T-helper 2 cell treated with Interferon-gamma antibody and Interleukin-4, amounts not matched to agents 5 μg/mL and 100 μg/mL, for 36 hours (primary cell): ENCODE measurements at places on chromosomes 5 and 9.

- no peak for DNase-seq
These were observed 293.0 kb downstream of the SPOCK1 start for GRCh38 chr5:137206030-137206715.

DNA sequence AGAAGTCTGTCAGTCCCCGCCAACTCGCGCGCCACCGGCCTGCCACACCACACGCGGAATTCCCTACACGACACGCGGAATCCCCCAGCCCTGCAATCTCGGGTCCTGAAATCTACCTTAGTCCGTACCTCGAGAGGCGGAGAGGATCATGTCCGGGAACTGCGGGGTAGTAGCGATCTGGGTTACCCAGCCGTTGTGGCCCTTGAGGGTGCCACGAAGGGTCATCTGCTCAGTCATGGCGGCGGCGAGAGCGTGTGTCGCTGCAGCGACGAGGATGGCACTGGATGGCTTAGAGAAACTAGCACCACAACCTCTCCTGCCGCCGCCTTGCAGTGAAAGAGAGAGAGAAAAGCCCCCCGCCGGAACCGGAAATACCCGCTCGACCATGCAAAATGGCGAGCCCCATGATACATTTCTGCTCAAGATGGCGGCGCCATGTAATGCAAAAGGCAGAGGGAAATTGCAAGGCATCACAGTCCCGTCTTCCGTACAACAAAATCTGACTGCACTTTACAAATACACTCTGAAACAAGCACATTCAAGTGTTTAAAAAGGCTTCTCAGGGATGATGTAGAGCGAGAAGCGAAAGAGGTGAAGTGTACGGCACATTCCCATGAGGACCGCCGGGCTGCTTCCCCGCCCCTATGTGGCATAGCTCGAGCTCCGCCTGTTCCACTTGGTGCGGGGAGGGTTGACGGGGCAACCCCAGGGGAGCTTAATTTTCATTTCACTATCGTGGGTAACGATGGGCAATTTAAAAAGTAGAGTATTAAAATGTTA lies at the start of gene RACK1:
RACK1 (minus strand) TSS at position 343 of the 780 bp plus-strand sequence; CDS start at position 237, 106 bp downstream.
- peak; percentile 86 for DNase-seq

DNA sequence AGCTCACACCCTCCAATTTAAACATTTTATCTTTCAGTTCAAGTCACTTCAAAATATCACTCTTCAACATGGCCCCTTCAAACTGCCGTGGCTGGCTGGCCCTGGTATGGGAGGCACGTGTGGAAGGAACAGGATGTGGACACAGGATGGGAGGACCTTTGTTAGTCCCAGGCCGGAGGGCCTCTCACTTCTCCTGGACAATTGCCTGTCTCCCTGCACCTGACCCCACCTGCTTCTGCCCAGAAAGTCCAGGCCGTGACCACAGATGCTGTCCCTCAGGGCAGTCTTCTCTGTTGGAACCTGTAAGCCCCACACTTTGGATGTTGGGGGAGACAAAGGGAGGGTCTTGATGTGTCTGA lies 19.4 kb downstream of the AMBP start:
- no peak for DNase-seq

- no peak for DNase-seq
These were observed 5.1 kb upstream of the HEXB start for GRCh38 chr5:74679966-74680365.

- DNase-seq, result no peak
These were observed 121.0 kb upstream of the TLX3 start for GRCh38 chr5:171188016-171188415.

DNA sequence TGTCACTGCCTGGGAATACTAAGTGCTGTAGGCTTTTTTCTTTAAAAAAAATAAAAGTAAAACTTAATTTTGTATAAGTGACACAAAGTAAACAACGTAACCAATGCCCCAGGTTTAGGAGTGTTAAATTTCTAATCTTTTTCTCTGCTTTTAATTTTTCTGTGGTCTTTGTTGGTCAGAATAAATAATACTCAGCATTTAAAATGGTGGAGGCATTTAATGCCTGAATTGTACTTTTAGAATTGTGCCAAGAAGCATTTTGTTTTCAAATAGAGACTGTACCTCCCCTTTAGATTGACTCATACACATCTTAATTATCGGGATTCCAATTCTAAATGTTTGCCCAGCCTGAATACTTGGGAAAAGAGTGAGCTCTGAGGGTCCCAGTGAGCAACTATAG lies 1.6 kb downstream of the DMXL1 start:
- DNase-seq, result no peak

GRCh38 chr5:79857714-79858409 lies 133.2 kb downstream of the MTX3 start:
- DNase-seq, result peak; percentile 57

DNA sequence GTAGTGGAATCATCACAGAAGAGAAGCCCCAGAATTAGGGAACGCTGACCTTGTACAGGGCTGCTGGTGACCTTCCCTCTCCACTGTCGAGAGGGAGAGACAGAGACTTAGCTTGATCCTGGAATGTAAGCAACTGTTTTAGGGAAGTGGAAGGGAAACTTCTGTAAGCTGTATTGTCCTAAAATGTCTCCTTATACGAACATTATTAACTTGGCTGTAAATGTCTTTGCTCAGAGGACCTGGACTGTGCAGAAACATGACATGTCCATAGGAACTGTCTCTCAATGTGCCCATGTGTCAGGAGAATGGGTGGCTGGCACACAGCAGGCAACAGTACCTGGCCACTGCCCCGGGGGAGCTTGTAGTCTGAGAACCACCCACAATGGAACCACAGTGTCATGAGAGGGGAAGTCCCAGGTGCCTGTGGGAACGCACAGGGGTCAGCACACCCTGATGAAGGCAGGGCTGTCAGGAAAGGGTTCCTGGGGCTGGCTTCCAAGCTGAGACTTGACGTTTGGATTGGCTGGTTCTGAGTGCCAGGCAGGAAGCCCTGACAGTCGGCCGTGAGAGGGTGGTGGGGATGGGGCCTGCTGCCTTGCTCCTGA lies 34.0 kb downstream of the DAP start:
- DNase-seq, result peak; percentile 10

GRCh38 chr9:99024959-99025358 lies 80.0 kb upstream of the TGFBR1 start:
- no peak for DNase-seq

DNA sequence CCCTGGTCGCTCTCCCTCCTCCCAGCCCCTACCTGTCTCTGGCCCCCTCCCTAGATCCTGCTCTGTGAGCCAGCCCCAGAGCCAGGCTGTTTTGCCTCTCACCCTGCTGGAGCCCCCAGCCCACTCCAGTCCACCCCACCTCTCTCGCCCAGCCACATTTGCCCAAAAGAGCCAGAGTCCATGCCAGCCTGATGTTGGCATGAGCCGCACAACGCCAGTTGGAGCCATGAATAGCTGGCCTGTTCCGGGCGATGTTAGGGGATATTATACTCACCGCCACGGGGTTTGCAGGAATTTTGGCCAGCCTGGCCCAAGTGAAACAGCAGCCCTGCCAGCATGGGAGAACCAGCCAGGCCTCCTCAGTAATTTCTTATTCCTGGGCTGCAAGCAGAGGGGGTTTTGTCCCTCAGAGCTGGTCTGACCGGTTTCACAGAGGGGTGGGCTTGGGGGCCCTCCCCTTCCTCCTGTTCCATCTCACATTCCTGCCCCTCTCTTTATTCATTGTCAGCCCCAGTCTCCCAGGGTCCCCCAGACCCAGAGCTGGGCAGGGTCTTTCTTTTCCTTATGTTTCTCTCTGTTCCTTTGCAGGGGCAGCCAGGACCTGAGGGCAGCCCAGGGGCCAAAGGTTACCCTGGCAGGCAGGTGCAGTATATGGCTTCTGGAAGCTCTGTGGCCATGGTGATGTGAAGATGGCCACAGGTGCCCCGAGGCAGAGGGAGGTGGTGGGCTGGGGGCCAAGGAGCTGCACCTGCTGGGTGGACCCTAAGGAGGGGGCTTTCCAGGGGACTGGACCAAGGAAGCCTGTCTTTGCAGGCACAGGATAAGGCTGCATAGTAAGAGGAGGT lies 50.1 kb downstream of the COL27A1 start:
- DNase-seq, result no peak

- DNase-seq, result no peak
These were observed 25.7 kb downstream of the FRMPD1 start for GRCh38 chr9:37676411-37676830.

DNA sequence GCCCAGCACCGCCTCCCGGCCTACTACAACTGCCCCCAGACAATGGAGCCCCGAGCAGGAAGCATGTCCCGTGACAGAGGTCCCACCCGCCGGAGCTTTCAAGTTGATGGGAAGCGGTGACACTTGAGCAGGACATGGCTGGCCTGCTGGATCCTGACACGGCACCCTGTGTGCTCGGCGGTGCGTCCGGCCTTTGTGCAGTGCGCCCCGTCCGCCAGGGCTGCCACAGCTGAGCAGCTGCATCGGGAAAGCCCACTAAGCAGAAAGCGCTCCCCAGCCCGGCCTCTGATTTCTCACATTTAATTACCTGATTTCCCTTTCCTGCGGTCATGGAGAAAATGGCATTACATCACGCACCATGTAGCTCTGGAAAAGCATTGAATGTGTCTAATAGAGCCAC lies 611.9 kb downstream of the IRX1 start:
- DNase-seq, result no peak

- DNase-seq, result no peak
These were observed 139.3 kb downstream of the MVB12B start for GRCh38 chr9:126465977-126466376.

GRCh38 chr5:118007262-118007661 lies 981.1 kb downstream of the DTWD2 start:
- DNase-seq, result no peak

DNA sequence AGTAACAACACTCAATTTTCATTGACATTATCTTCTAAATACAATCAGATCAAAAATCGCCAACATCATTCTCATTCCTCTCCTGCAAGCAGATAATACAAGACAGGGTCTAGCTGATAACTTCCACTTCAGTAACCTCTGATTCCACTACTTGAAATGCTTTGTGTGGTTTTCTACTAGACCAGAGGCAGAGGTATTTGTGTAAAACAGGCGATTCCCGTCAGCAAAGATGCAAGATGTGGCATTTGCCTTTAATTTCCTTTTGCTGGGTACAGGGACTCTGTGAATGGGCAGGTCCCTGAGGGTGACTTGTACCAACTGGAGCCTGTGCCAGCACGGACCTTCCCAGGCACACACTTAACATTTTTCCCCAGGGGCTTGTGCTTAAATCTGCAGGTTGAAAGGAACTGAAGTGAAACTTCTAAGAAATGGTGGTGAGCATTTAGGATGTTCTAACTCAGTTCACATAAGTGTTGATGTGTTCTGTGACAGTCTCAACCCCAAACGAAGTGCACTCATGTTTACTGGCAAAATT lies 625.5 kb upstream of the WWC1 start:
- DNase-seq, result no peak

- no peak for DNase-seq
These were observed 1.3 kb downstream of the UBE2R2 start for GRCh38 chr9:33818167-33818846.

- DNase-seq, result no peak
These were observed 1691.5 kb downstream of the MAT2B start for GRCh38 chr5:165196961-165197360.

GRCh38 chr5:102527547-102527946 lies 28.7 kb upstream of the SLCO6A1 start:
- DNase-seq, result no peak

DNA sequence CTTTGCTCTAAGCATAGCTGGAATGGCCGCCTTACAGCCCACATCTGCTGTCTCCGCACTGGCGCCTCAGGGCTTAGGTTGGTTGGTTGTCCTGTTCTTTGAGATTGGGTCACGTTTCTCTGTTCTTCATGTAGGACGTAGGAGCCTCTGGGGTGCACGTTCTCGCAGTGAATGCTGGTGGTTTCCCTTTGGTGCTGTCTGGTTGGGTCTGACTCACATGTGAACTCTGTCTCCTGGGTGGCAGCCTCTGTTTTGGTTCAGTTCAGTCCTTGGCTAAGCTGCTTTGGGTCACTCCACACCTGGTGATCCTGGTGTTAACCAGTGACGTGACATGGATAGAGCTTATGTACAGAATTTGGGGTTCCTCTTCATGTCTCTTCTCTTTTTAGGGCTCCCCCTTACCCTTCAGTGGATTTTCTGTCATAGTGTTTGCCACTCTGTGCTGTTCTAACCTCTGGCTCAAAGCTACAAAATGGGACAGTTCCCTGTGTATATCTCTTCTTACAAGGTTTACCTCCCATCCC lies 12.6 kb upstream of the LPCAT1 start:
- DNase-seq, result peak; percentile 69

DNA sequence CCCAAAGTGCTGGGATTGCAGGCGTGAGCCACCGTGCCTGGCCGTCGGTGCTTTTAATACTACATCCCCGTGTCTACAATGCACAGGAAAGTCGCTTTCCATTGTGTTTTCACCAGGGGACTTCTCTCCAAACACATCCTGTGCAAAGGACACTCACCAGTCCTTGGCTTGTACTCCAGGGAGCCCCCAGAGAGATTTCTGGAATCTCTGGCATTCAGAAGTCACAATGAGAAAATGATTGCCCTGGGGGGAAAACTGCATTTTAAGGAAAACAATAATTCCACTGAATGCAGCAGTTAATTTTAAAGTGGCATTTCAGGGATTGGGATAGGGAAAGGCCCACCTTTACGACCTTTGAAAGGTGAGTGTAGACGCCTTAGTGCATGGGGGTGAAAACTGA lies 112.0 kb downstream of the ADAMTS16 start:
- DNase-seq, result no peak

GRCh38 chr5:145936401-145937131 lies at the start of gene SH3RF2:
SH3RF2 (plus strand) TSS chr5:145936578; CDS start chr5:145937929, 1,351 bp downstream.
- peak; percentile 57 for DNase-seq

- peak; percentile 36 for DNase-seq
These were observed 10.6 kb upstream of the FAM163B start for GRCh38 chr9:133619791-133620190.

GRCh38 chr5:134570886-134571285 lies 45.4 kb downstream of the JADE2 start:
- DNase-seq, result no peak

- DNase-seq, result peak; percentile 65
These were observed 238.0 kb upstream of the PTGER4 start for GRCh38 chr5:40441733-40442132.

DNA sequence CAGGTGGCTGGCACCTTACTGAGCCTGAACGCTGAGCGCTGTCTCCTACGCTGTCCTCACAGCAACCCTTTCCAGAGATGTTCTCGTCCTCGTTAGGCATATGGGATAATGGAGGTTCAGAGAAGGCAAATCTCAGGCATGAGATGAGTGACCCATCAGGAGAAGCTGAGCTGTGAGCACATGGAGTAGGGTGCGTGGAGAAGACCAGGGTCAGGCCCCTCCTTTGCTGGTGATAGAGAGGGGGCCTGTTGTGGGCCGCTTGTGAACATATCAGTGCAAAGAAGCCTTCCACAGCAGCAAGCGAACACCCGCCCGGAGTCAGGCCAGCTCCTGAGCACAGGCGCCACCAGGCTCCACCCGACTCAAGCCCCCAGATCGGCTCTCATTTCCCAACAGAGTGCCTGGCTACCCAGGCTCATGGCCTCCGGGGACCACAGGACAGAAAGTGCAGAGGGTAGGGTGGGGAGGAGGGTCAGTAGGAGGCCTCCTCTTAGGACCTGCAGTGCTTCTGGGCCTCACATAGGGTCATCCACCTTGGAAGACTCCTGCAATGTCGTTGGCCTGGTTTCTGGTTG lies 15.0 kb upstream of the TIFAB start:
- no peak for DNase-seq

DNA sequence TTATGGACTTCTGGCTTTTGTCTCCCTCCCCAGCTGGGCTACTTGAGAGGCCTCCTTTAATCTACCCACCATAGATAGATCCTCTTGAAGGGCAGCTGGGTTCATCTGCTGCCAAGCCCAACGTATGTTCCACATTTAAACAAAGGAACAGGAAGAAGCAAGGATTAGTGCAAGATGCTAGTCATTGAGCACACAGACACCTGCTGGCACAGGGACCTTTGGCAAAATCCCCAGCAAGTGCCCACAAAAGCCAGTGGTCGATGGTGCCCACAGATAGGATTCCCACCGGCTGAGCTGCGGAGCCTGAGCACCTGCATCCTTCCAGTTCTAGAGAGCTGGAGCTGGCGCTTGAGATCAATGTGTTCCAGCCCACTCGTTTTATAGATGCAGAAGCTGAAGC lies 57.7 kb upstream of the SHB start:
- DNase-seq, result no peak
